ENCODE measurements at places on chromosomes 13 and 19.
A peak's percentile ranks its signal among the peaks of the same experiment; 100 is the strongest.

DNA sequence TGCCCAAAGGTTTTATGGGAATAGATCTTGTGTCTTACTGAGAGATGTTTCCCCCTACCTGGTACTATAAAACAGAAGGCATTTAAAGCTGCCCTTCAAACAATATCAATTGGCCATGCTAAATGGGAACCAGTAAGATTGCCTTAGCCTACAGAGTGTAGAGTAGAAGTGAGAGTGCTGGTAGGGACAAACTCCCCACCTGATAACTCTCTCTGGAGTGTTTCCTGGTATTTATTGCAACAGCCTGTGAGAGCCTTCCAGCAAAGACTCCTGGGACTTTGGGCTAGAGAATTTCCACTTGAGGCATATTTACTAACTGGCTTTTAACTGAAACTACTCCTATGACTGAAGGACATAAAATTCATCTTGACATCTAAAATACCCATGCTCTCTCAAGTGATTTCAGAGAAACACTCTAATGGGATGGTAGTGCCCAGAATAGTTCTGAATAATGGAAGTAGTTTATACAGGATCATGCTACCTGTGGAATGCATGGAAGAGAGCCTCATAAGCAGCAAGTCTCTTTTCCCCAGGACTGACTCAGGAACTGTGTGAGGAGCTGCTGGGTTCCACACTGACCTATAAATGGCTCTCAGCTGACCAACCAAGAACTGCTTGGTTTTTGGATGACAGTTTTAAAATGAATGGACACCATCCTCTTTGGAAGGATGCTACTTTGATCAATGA is 132.7 kb upstream of the SLITRK5 start:
- no peak for DNase-seq

- no peak for DNase-seq
Measured at GRCh38 chr19:12792853-12793289, 1.6 kb downstream of the JUNB start.

DNA sequence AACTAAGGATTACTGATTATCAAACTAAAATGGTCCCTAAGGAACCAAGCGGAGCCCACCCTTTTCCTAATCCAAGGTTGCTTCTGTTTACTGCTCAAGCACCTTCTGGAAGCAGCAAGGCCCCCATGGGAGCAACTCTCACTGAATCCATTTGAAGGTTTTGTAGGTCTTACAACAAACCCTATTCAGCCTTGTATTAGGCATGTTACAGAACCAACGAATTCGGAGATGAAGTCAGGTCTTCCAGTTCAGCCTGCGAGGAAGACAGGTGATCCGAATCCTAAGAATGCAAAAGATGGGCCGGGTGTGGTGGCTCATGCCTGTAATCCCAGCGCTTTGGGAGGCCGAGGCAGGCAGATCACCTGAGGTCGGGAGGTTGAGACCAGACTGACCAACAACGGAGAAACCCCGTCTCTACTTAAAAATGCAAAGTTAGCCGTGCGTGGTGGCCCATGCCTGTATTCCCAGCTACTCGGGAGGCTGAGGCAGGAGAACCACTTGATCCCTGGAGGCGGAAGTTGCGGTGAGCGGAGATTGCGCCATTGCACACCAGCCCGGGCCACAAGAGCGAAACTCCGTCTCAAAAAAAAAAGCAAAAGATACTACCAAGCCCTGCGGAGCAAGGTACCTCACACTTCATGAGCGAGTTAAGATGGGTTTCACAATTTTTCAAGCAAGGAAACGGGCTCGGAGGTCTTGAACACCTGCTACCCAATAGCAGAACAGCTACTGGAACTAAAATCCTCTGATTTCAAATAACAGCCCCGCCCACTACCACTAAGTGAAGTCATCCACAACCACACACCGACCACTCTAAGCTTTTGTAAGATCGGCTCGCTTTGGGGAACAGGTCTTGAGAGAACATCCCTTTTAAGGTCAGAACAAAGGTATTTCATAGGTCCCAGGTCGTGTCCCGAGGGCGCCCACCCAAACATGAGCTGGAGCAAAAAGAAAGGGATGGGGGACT is 609 bp downstream of the ZAR1L start:
- peak; percentile 58 for DNase-seq

GRCh38 chr13:25324100-25324499 is 22.7 kb downstream of the NUP58 start:
- no peak for DNase-seq

GRCh38 chr13:97279913-97280312 is 57.8 kb downstream of the MBNL2 start:
- DNase-seq, result peak; percentile 74

DNA sequence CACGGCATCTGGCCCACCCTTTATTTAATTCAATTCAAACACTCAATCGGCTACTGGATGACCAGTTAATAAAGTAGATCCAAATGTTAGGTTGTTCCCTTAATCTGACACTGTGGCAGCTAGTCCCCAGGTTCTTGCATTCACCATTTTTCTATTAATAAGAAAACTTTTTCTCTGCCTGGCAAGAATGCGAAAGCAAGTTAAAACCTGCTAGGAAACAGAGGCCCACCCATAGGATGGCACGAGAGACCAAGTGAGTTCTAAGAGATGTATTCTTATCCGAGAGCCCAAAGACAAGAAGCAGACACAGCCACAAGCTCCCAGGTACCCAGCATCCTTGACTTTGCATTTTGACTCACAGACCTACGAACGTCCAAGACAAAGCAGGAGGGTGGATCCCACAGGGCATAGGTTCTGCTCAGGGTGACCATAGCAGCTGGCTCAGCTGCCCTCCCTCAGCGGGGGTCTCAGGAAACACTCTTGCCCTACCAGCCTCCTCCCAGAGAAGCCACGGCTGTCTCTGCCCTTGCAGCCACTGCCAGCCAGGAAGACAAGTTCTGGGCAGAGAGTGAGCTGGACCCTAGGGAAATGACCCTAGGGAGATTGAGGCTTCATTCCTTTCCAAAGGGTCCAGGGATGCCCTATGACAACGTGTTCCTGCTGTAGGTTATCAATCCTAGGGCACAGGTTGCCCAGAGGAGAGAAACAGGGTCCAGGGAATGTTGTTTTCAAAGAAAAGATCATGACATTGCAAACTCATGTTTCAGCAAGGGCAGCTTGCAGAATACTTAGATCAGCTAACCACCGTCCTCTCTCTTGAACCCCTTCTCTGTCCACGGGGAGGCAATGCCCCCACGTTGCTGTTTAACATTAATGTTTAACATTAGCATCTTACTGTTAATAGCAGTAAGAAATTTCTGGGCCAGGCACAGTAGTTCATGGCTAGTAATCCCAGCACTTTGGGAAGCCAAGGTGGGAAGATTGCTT is 147.2 kb upstream of the ZNF507 start:
- DNase-seq, result no peak

GRCh38 chr13:50671497-50671850 is 172.0 kb downstream of the DLEU7 start:
- DNase-seq, result no peak

DNA sequence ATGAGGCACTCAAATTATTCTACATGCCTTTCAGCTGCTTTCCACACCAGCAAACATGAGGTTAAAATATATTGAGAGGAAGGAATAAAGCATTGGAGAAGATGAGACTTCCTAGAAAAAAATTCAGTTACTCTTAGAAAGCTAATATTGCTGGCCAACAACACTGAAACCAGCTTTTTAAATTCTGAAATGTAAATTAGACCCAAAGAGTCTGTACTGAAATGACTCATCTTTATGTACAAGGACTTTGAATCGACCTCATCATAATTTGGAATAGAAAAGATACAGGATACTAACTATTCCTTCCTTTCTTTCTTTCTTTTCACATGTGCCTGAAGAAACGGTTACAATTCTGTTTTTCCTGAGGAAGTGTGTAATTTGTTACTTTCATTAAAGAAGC is 6.5 kb upstream of the HSPH1 start:
- DNase-seq, result no peak

DNA sequence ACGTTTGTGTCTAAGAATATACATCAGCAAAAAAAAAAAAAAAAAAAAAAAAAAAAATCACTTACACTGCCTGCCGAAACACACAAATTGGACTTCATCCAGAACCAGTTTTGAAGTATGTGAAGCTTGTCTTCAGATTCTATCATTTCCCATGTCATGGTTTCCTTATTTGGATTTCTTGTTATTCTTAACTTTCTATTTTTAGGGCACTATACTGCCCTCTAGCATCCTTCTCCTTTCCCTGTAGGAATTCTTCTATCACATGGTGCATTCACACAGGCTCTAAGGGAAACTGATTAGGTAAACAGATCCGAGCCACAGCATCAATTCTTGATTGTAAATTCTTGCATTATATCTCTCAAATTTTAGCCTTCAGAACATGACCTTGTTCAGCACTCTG is 1507.5 kb downstream of the OLFM4 start:
- DNase-seq, result no peak

DNA sequence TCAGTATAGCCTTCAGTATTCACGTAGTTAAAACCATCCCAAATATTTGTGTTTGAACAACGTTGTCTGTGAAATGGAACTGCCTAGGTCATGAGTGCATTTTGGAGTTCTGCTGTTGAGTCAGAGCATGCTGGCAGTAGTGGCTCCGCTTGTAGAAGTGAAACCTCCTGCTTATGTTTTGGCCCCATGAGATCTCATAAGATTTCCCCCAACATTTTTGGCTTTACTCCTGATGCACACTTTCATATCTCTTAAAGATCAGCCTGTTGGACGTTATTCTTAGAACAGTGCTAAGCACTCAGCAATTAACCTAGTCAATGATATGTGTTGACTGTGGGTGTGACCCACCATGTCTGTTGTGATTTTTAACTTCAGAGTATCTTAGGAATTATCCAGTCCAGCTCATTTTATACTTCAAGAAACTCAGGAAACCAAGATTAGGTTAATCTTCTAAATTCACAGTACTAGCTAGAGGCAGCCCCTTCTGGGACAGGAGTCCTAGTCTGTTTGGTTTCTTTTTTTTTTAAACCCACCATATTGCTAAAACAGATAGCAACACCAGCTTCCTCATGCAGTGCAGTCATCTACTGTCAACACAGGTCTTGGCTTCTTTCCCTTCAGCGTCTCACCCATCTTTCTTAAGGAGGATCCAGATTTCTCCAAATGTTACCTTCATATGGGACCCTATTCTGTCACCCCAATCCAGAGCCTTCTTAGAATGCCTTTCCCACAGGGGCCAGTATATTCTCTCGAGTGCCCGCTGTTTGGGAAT is 26.2 kb downstream of the RAP2A start:
- peak; percentile 72 for DNase-seq

GRCh38 chr13:24627090-24627714 is 53.0 kb upstream of the ATP12A start:
- DNase-seq, result no peak

GRCh38 chr13:36552334-36552733 is 120.0 kb downstream of the CCNA1 start:
- DNase-seq, result no peak

- no peak for DNase-seq
Measured at GRCh38 chr13:100794575-100794974, 120.0 kb upstream of the TMTC4 start.

- DNase-seq, result peak; percentile 80
Measured at GRCh38 chr19:46489445-46490272, 6.0 kb downstream of the PNMA8B start.
